Bronchial epithelial cell (primary cell): ENCODE measurements at places on chromosomes 11 and 22.
A peak's percentile ranks its signal among the peaks of the same experiment; 100 is the strongest.

- DNase-seq, result no peak
These were observed 55.7 kb upstream of the SHANK2 start for GRCh38 chr11:71307811-71308645.

DNA sequence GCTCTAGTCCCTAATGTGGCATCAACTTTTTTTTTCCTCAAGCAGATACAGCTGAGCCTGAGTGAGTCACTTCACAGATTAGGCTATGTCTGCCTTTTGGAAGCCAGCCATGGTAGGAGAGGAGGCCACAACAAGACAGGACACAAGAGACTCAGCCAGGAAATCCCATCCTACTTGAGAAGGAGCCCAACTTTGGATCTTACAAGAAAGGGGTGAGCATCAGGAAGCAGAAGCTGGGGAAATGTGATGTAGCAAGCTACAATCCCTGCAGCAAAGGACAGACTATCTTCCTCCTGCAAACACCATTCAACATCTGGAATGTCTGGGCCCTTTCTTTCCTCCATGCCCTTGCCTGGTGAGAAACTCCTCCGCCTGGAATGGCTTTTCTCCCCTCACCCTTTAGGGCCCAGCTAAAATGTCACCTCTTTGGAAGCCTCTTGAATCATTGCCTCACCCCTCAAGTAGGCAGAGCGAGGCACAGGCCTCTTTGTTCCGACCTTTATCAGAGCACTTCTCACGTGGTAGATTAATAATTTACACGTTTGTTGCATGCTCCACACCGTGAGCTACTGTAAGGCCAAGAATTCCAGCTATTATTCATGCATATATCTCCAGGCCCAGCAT, 156.4 kb upstream of the PITPNB start:
- peak; percentile 67 for DNase-seq

GRCh38 chr11:102177974-102178631, 67.9 kb downstream of the YAP1 start:
- DNase-seq, result peak; percentile 99

GRCh38 chr11:73554671-73555320, 43.1 kb downstream of the FAM168A start:
- no peak for DNase-seq

- no peak for DNase-seq
These were observed 45.7 kb downstream of the FBLN1 start for GRCh38 chr22:45548247-45548840.

DNA sequence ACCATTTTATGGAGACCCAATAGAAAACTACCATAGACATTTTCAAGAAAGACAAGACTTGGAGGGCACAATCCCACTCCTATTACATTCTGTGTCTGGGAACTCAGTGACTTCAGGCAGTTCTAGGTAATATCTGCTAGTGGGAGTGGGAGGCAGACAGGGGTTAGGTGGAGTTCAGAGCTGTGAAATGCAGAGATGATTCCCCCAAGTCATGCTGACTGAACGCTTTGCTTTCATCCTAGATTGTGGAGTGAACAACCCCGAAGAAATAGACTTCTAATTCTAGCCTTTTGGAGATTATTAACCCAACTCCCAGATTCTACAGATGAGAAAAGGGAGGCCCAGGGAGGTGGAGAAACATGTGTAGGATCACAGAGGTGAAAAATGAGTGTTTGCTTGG, 437.8 kb upstream of the CADM1 start:
- no peak for DNase-seq

GRCh38 chr11:43879789-43880639, 617 bp upstream of the ALKBH3 start:
- no peak for DNase-seq

- no peak for DNase-seq
These were observed 440.1 kb upstream of the DDI1 start for GRCh38 chr11:103596315-103596714.

GRCh38 chr11:31799435-31800397, 11.4 kb downstream of the PAX6 start:
- DNase-seq, result no peak

GRCh38 chr22:29816980-29817379, 21.1 kb downstream of the ASCC2 start:
- DNase-seq, result peak; percentile 64

- DNase-seq, result no peak
These were observed 15.8 kb downstream of the IGLL5 start for GRCh38 chr22:22903355-22903777.

DNA sequence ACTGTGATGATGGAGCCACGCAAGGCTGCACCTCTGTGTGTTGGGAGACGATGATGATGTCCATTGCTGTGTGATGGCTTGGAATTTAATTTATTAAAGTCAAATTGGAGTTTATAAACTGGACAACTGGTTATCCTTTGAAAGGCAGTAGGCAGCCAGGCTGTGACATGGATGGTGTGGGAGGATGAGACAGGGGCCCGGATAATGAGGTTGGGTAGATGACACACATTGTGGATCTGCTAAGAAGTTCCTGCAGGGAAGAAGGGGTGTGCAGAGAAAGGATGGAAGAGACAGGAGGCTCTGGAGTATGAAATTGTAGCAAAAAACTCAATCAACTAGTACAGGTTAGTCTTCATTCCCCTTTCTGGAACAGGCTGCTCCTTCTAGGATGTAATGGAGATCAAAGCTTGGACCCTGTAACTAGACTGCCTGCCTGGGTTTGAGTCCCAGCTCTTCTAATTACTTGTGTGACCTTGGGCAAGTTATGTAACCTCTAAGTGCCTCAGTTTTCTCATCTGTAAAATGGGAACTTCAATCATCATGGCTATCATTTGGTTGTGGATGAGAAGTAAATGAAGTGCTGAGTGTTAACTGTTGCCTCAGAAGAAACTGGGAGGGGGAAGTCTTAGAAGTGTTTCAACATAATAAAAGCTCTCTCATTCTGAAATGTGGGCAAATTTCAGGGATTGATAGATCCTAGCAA, 4.2 kb upstream of the HINFP start:
- DNase-seq, result no peak

DNA sequence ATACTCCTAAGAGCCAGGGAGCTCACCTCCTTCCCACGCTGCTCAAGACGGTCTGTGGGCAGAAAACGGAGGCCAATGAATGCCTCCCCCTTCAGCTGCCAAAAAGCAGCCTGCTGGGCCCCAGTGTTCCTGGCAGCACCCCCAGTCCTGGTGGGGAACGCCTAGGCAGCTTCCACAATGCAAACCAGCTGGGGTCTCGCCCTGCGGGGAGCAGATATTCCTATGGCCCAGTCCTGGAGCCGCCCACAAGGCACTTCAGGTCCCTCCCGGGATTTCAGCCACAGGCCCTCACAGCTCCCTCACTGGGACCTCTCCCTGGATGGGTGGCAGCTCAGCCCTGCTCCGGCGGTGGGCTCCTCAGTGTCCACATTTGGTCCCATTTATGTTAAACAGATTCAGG, 29.2 kb downstream of the A4GALT start:
- no peak for DNase-seq

DNA sequence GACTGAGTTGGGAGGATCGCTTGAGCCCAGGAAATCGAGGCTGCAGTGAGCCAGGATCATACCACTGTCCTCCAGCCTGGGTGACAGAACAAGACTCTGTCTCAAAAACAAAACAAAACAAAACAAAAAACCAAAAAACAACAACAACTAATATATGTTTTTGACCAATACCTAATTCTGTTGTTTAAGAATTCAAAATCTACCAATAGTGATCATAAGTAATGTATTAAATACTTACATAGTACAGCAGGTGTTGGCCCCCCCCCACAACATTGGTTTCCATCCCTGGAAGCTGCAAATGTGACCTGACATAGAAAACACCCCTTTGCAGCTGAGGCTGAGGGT, 74.7 kb downstream of the KCNQ1 start:
- no peak for DNase-seq

GRCh38 chr22:39144101-39144767, 8.2 kb downstream of the CBX7 start:
- DNase-seq, result peak; percentile 12

- no peak for DNase-seq
These were observed 12.8 kb downstream of the MRPL17 start for GRCh38 chr11:6670202-6670830.

GRCh38 chr11:45073685-45074141, 72.7 kb upstream of the PRDM11 start:
- peak; percentile 7 for DNase-seq

- DNase-seq, result no peak
These were observed 220.8 kb downstream of the RAB38 start for GRCh38 chr11:87954476-87954875.

DNA sequence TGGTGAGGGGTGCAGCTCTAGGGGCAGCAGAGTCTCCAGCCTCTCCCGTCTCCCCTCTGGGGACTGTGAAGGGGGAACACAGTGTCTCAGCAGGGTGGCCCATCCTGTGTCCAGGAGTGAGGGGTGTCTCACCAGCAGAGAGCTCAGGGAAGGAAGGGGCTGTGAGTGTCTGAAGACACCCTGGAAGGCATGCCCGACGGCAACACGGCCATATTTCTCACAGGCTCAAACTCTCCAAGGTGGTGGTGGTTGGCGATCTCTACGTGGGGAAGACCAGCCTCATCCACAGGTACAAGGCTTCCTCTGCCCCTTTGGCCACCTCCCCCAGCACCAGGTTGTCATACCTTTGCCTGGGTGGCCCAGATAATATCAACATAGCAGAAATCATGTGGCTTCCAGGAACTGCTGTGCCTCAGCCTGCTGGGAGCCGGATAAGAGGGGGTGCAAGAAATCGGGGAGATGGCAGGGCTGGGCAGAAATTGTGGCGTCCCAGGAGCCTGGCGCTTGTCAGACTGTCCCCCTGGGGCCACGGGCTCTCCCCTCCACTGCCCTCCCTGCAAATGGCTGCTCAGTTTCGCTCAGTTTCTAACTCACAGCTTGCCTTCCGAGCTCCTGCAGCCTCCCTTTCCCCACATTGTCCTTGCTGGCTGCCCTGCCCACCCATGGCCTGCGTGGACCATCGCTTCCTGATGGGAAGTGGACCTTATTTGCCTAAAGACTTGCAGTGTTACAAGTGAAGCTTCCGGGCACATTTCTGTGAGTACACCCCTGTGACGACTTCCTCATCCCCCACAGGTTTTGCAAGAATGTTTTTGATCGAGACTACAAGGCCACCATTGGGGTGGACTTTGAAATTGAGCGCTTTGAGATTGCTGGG, 7.2 kb downstream of the RAB36 start:
- DNase-seq, result no peak

GRCh38 chr22:29112121-29112520, 39.3 kb downstream of the KREMEN1 start:
- DNase-seq, result no peak

DNA sequence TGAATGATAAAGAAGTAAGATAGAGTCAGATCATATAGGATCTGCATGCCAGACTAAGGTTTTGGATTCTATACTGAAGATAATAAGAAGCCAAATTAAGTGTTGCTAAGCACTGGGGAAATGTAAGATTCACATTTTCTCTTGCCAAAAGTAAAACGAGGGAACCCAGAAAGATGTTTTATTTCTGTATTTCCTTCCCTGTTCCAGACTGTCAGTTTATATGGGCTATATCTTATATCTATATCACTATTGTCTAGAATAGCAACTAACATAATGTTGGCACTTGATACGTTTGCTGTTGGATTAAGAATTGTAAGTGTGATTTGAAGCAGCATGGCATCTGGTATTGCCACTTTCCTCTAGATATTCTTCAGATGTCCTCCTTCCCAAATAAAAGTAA, 8.3 kb downstream of the OR52E6 start:
- DNase-seq, result no peak

DNA sequence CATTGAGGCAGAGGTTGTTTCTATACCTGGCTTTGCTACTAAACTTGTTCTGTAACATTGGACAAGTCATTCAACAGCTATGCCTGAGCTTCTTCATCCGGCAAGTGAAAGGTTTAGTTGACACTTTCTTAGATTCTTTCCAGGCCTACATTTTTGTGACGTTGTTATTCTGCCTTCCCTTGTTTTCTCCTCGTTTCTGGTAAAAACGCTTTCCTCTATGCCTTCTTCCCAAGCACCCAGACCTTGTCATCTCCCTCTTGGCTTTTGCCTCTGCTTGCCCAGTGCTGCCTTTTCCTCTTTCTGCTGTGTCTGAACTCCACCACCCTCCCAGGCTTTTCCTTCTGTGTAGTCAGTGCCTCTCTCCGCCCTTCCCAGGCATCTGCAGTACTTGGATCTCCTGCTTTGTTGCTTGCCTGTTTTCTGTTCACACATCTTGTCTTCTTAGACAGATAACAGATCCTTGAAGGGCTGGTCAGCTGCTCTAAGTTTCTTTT, 1.4 kb upstream of the AMOTL1 start:
- peak; percentile 87 for DNase-seq

GRCh38 chr11:125271483-125272091, 107.0 kb downstream of the PKNOX2 start:
- no peak for DNase-seq

GRCh38 chr11:100739666-100740065, 52.6 kb downstream of the ARHGAP42 start:
- peak; percentile 54 for DNase-seq

GRCh38 chr22:41127451-41127850, 35.1 kb downstream of the EP300 start:
- DNase-seq, result no peak

GRCh38 chr11:70085815-70086769, 8.0 kb downstream of the ANO1 start:
- DNase-seq, result no peak

GRCh38 chr11:98600786-98601773, 419.7 kb upstream of the CNTN5 start:
- no peak for DNase-seq

DNA sequence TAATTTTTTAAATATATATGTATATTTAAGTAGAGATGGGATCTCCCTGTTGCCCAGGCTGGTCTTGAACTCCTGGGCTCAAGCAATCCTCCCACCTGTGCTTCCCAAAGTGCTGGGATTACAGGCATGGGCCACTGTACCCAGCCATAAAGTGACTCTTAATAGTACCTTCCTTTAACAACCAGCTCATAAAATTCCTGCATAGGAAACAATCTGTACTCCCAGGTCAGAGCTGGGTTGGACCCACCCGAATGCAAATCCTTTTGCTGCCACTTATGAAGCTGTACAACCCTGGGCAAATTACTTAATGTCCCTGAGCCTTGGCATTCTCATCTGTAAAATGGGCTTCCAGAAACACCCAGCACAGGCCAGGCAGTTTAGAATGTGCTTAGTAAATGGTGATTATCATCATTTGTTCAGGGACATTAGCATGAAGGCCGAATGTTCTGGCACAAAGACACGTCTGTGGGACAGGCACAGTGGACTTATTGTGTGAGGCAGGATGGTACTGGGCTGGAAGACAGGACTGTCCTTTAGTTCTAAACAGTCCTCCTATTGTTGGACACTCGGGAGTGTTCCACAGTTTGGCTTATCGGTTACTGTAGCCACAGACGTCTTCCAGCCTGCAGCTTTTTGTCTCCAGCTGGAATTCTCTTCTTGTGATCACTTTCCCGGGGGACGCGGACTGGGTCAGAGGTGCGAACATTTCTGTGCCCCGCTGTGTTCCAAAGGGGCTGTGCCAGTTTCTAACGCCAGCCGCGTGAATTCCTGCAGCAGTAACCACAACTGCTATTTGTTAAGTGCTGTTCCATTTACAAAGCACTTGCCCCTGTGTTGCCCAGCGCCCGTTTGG, 6.0 kb downstream of the PDXP start:
- no peak for DNase-seq

DNA sequence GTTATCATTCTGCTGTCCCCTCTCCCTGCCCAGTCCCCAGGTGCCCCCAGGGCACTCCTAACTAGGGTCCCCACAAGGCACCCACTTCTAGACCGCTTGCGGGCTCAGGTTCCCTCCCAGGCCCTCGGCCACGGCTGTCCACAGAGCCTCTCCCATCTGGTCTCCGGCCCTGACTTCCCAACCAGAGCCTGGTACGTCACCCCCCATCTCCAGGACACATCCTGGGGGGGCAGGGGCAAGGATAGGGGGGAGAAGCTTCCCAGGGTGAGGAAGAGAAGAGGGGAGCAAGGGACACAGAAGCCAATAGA, 457 bp downstream of the SSTR3 start:
- DNase-seq, result no peak

GRCh38 chr22:25237503-25237902, 18.1 kb downstream of the CRYBB2 start:
- DNase-seq, result no peak
